GM12878 (cell line): ENCODE measurements at places on chromosomes 7 and 10.

DNA sequence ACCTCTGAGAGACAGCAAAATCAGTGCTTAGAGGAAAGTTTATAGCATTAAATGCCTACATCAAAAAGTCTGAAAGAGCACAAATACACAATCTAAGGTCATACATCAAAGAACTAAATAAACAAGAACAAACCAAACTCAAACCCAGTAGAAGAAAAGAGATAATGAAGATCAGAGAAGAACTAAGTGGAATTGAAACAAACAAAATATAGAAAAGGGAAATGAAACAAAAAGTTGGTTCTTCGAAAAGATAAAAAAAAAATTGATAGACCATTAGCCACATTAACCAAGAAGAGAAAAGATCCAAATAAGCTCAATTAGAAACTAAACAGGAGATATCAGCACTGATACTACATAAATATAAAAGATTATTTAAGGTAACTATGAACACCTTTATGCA, 280.0 kb upstream of the NRG3 start:
- DNase-seq, result no peak

DNA sequence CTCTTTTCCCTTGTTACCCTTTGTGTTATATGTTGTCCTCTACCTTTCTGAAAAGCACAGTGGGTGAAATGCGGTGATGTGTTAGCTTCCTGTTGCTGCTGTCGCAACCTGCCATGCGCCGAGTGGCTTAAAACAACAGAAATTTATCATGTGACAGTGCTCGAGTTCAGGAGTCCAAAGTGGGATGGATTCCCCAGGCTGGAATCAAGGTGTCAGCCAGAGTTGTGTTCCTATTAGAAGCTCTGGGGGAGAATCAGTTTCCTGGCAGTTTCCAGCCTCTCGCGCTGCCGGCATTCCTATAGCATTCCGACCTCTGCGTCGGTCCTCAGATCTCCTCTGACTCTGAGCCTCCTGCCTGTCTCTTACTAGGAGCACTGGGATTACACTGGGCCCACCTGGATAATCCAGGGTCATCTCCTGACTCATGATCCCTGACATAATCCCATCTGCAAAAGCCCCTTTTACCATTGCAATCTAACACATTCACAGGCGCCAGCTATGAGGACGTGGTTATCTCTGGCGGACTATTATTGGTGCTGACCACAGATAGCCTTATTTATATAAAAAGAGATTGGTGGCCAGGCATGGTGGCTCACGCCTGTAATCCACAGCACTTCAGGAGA, 207.5 kb downstream of the CUX1 start:
- DNase-seq, result no peak

GRCh38 chr7:107746006-107746405, 2.1 kb downstream of the CBLL1 start:
- no peak for DNase-seq

- no peak for DNase-seq
These were observed 199.3 kb upstream of the FZD1 start for GRCh38 chr7:91064938-91065337.

DNA sequence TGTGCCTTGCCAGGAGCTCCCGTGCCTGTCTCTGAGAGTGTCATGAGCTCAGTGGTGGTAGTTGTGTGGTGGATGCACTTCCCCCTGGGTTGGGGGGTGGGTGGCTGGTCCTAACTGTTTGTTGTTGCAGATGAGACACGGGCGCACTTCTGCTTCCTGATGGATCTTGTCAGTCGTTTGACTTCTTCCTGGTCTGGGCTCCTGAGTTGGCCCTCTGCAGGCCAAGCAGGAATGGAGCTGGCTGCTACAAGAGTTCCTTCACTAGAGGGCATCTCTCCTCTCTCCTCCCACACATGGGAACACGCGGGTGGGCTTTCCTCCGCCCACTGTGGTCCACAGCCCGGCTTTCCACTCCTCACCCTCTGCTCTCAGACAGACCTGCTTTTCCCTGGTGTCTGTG, 82.0 kb downstream of the BMS1 start:
- no peak for DNase-seq

GRCh38 chr7:39406467-39406866, 159.7 kb upstream of the YAE1 start:
- DNase-seq, result peak; percentile 8

- DNase-seq, result no peak
These were observed 161.6 kb downstream of the PKD1L1 start for GRCh38 chr7:47786557-47787248.

DNA sequence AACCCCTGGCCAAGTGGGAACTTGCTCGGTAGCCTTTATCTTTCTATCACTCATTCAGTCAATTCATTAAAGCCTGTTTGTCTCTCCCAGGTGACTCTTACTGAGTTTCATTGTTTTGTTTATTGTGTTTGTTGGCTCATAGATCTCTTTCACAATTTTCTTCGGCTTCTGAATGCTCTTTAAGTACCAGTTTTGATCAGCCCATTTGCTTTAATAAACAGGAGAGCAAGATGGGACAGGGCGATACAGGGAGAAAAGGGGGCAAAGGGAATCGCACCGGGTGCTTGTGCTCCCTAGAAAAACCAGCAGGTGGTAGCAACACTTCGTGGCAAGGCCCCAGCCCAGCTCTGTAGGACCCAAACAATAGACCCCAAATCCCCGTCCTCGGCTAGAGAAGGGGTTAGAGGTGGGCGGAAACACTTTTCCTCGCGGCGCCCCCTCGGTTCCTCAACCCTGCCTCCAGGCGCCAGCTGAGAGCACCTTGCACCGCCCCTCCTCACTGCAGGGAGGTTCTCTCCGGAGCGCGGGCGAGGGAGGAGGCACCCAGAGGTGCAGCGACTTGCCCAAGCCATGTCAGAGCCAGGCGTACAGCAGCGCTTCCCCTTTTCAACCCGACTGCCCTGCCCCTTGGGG, 1.0 kb upstream of the EPHB6 start:
- no peak for DNase-seq

DNA sequence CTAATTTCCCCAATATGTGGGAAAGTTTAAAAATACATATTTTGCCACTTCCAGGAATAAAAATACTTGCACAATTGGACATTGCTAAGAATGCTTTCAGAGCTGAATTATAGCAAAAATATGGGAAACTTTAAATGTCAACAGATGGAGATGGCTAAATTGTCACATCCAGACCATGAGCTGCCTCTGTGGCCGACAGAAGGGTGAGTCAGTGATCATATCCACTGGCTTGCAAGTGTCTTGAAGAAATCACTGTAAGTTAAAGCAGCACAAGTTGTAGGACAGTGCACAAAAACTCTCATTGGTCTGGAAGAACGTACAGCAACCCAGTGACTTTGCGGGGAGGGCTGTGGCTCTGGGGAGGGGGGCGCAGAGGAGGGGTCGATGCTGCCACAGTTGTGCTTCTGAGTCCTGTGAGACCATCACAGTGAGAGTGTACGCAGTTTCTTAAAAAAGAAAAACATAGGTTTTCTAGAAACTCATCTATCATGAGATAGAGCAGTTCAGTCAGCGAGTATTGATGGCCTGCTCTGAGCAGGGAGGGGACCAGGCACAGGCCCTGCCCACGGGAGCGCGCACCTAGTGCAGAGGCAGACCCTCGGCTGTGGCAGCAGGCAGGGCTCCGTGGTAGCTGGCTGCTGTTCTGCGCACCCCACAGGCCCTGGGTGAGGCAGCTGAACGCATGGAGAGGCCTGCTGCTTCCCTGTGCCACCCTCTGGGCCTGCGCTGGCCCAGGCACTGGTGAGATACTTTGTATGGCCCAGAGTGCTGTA, 25.5 kb downstream of the LRRC27 start:
- DNase-seq, result no peak

DNA sequence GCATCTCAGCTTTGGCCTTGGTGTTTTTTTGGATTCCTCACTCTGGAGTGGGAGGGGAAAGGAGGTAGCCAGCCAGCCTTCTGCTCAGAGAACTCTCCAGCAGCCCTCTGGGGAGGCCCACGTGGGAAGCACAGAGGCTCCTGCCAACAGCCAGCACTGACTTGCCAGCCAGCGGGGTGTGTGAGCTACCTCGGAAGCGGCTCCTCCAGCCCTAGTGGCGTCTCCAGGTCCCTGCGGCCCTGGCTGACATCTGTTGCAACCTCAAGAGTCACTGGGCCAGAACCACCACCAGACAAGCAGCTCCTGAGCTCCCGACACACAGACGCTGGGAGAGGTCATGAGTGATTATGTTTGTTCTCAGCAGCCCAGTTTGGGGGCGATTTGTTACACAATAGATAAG, 180.2 kb upstream of the FZD8 start:
- DNase-seq, result no peak

- no peak for DNase-seq
These were observed 84.5 kb downstream of the LHFPL3 start for GRCh38 chr7:104412911-104413310.
